ENCODE measurements at places on chromosomes 16 and 17.

GRCh38 chr17:41529491-41529915 is 1.4 kb upstream of the KRT19 start:
- DNase-seq, result no peak

- DNase-seq, result no peak
These were observed 1279.0 kb upstream of the CDH8 start for GRCh38 chr16:63315229-63315628.

DNA sequence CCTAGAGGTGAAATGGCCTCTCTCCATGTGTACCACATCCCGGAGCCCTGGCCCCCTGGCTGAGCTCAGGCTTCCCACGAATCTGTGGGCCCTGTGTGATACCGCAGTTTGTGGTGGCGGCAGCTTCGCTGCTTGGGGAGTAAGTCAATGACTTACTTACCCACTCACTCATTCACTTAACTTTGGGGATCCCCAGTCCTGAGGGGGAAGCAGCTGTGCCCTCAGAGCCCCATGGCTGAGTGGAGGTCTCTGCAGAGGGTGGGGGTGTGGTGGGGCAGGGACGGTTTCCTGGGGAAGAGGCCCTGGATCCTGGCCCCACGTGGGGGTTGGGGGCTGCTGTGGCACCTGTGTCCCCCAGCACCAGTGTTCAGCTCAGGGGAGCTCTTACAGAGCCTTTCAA is 13.2 kb downstream of the KCNJ12 start:
- no peak for DNase-seq

GRCh38 chr17:47611372-47612350 is 38.1 kb upstream of the KPNB1 start:
- no peak for DNase-seq

- DNase-seq, result no peak
These were observed 202.5 kb downstream of the MSI2 start for GRCh38 chr17:57458718-57459285.

- no peak for DNase-seq
These were observed 3.9 kb upstream of the MYO1D start for GRCh38 chr17:32880671-32881453.

GRCh38 chr16:88739139-88739976 is 33.1 kb downstream of the CTU2 start:
- DNase-seq, result no peak

DNA sequence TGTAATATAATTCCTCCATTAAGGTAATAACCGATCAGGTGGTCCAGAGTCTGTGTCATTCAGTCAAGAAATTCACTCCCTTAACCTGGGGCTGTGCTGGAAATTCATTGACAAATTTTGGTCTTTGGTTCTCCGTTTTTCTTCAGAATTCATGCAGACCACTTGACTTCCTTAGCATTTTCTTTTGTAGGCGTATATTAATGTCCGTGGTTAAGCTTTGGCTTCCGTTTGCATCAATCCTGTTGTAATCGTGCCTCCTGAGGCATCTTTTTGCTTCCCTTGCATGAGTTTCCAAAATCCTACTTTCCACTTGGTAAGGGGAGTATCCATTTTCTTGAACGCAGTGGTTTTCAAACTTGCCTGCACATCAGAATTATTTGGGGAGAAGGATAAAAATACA is 9.0 kb downstream of the LRRC37B start:
- DNase-seq, result no peak

DNA sequence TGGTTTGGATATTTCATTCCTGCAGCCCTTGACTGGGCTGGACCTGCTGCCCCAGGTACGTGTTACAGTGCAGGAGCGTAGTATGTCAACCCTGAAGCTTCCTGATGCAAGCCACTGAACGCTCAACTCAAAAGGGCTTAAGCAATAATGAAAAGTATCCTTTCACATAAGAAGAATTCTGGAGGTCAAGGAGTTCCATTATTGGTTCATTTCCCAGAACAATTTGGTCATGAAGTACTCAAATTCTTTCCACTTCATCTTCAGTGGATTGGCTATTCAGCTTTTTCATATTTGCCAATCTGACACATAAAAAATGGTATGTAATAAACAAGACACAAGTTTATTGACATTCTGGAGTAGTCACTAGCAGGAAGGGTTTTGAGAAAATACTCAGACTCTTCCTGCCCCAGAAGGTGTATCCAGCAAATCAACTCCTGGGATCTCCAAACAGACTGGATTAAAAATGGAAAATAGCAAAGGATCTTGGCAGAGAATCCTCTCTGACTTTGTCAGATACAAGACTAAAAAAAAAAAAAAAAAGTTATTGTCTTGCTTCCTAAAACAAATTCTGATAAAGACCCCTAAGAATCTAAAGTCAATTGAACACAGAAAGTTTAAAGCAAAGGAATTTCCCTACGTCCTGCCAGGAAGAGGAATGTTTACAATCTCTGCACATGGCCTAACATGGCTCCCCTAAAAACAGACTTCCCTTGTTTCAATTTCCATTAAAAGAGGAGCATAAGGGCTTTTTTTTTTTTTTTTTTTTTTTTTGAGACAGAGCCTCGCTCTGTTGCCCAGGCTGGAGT is 37.5 kb upstream of the WSB1 start:
- no peak for DNase-seq

- no peak for DNase-seq
These were observed 8.9 kb downstream of the COPZ2 start for GRCh38 chr17:48028736-48029135.

DNA sequence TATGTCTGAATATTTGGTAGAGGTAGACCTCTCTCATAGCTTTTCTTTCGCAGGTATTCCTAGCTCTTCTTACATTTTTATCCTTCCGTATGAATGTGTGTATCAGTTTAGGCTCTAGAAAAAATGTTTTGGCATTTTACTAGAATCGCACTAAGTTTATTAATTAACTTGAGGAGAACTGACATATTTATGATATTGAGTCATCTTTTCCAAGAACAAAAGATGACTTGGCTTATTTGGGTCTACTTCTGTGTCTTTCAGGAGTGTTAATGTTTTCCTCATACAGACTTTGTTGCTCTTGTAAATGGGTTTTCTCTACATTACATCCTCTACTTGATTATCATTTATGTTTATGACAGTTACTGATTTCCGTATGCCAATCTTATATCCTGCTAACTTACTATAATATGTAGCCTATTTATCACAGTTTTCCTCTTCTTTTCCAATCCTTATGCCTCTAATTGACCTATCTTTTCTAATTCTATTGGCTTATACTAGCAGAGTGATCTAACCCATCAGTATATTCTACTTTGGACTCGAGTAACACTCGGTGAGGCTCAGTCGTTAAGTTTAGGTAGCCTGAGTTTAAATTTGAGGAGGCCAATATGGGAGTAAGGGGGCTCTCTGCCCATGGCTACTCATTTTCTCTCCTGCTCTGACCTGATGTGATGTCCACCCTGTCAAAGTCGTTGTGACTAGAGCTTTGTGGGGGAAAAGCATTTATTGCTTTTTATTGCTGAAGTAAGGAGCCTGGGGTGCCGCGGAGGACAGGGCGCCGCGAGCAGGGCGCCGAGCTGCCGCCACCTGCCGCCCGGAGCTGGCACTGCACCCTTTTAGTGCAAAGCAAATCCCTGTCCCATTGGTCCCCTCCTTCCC is 20.0 kb downstream of the ST6GALNAC1 start:
- DNase-seq, result peak; percentile 54

DNA sequence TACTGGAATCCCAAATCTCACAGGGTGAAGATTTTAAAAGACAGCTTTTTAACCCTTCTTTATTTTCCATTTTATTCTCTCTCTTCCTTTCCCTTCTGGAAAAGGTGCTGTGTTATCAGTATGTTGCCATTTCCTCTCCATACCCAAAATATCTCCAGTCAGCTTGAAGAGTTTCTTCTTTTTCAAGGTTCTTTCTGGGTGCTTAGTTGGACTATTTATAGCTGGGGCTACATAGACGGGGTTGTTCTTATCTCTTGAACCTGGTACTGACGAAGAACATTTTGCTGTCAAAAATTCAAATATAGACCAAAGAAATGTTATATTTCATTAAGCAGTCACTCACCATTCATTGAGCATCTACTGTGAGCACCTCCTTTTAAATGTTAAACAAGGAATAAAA is 48.6 kb downstream of the IST1 start:
- DNase-seq, result no peak

- no peak for DNase-seq
These were observed 32.7 kb upstream of the RPH3AL start for GRCh38 chr17:385178-385835.

DNA sequence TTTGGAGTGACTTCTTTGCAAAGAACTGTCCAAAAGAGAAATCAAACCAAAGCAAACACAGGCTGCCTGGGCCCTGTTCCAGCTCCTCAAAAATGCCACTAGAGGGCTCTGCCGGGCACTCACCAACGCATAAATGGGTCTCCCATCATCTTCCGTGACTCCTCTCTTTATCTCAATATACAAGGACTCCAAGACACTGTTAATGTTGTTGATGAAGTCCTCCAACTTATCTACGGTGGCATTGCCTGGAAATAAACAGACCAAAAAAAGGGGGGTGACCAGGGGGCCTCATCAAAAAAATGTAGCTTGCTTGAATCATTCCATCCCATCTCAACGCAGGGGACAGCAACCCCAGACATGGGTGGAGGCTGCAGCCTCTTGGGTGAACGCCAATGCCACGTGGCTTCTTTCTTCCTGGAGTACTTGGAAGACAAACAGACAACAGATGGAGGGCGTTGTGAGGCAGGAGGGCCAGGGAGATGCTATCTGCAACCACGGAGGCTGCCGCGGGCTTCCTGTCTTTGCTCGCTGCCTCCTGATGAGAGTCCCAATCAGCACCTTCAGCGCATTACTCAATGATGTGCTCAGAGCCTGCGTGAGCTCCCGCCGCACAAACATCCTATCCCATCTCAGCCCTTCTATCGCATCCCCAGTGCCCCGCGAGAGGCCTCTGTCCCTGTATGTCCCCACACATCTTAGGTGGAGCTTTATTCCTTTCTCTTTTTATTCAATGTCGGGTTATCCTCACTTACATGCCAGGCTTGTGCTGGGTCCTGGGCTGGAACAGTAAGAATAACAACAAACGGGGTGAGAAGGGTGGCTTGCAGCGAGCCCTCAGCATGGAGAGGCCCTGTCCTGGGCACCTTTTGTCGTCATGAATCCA is 32.0 kb downstream of the KDM8 start:
- peak; percentile 84 for DNase-seq

GRCh38 chr16:57651344-57652333 is 16.5 kb upstream of the ADGRG3 start:
- no peak for DNase-seq

GRCh38 chr17:76434870-76435269 is 18.1 kb downstream of the UBE2O start:
- no peak for DNase-seq

- no peak for DNase-seq
These were observed 15.6 kb downstream of the PLEKHG4 start for GRCh38 chr16:67294938-67295361.

DNA sequence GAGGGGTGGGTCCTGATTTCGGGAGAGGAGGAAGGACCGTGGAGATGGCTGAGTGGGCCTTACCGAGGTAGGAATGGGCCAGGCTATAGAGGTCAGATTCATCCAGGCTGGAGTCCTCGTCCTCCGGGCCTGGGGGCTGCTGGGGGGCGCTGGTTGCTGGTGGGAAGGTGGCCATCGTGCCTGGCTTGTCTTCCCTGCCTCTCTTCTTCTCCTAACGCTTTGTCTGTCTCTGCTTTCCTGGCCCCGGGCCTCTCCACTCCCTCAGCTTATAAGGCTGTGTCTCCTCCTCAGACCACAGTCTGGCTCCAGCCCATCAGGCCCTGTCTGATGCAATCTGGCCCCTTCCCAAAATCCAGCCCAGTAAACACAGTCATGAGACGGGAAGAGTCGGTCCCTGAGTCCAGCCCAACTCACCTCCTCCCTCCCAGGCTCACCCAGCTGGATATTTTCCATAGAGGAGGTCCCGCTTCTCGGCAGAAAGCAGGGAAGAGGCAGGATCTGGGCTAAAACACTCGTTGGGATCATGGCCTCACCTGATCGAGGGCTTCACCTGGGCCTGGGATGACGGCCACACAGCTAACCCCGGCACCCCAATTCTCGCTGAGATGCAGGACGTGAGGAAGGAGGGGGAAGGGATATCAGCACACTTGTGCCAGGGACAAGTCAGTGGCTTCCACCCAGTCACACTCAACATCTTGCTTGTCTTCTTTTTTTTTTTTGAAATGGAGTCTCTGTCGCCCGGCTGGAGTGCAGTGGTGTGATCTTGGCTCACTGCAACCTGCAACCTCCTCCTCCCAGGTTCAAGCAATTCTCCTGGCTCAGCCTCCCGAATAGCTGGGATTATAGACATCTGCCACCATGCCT is at the start of gene NUPR1:
Gene NUPR1 (minus strand): TSS at position 242 of the 864 bp plus-strand sequence. CDS start 67 bp downstream, at position 175.
- no peak for DNase-seq

DNA sequence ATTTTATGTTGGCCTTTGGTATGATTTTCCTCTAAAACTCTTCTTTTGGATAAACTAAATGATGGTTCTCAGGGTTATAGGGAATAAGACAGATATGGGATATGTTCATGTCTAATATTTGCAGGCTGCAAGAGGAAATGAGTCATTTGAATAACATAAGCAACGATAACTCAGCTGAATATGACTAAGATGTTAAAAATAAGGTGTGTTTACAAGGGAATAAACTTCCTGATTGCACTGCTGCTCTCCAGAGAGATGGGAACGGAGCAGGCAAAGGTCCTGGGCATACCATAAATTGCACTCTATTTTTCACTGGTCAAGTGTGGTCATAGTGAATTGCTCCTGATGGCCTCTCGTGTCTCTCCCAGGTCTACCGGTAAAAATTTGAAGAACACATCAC is 666.2 kb downstream of the TOX3 start:
- no peak for DNase-seq

DNA sequence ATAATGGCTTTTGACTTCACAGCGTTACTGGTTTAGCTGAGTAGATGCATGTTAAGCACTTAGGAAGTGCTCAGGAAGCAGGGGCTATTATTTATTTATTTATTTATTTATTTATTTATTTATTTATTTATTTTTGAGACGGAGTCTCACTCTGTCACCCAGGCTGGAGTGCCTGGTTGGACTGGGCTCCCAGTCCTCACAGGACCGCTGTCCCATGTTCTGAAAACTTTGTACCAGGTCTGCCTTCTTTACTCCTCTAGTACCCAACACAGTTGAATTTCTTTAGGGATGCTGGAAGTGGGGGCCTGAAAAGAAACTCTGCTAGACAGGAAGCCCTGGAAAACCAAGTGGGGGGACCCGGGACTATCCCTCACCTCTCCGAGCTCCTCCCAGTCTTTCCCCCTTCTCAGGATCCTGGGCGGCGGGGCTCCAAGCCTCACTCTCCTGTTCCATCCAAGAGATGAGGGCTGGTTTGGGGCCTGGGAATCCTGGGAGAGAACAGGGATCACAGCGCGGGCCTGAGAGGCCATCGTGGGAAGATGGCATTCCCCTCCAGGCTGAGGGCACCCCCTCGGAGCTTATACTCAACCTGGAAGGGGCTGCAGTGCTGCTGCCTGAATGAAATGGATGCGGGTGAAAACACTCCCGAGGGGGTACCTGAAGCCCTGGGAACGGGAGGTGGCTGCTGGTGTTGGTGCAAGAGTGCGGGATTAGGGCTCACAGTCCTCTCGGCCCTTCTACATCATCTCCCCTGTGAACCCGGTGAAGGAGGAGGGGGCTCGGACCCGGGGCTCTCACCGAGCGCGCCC is 674 bp downstream of the ZNF688 start:
- DNase-seq, result no peak

- no peak for DNase-seq
These were observed 11.1 kb downstream of the DRC3 start for GRCh38 chr17:17983776-17984175.

Measured in stimulated activated CD4-positive, alpha-beta T cell treated with anti-CD3 and anti-CD28 coated beads, Interleukin-15, amount 100 ng/mL, for 1 hour (primary cell).